ENCODE measurements at places on chromosomes 3 and 15. TPM values are rescaled to one million over a fixed set of nuclear protein-coding genes. Genes with fewer than 3 reads are reported as not detected.

- H3K36me3 ChIP-seq = no peaks in the 10 kb centered on the region
- H3K4me1 ChIP-seq = no peaks in the 10 kb centered on the region
- no peak overlapping the region for H3K4me3 ChIP-seq
- no peak for DNase-seq
- no peak overlapping the region for H3K27ac ChIP-seq
Observed at GRCh38 chr3:118710532-118710931, 324.1 kb downstream of the IGSF11 start.

DNA sequence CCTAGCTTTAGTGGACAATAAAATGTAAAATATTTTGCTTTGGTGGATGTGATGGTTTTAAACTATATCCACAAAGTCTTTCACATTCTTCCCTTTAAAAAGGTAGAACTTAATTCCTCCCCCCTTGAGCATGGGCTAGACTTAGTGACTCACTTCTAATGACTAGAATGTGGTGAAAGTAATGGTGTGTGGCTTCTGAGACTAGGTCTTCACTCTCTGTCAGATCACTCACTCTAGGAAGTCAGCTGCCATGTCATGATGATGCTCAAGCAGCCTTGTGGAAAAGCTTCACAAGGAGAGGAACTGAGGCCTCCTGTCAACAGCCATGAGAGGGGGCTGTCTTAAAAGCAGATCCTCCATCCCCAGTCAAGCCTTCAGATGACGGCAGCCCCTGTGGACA lies 4.2 kb downstream of the LRRC2 start:
- no peak overlapping the region for H3K27ac ChIP-seq
- H3K4me3 ChIP-seq = no peak overlapping the region
- peaks cover 7% of the 10 kb centered on the region for H3K4me1 ChIP-seq
- no peaks in the 10 kb centered on the region for H3K36me3 ChIP-seq
- no peaks in the 10 kb centered on the region for H3K27me3 ChIP-seq

- H3K4me1 ChIP-seq = no peaks in the 10 kb centered on the region
- H3K27me3 ChIP-seq = no peaks in the 10 kb centered on the region
- H3K36me3 ChIP-seq = no peaks in the 10 kb centered on the region
- H3K4me3 ChIP-seq = no peak overlapping the region
- H3K27ac ChIP-seq = no peak overlapping the region
Observed at GRCh38 chr3:145678401-145678800, 482.6 kb downstream of the PLOD2 start.

- no peaks in the 10 kb centered on the region for H3K4me1 ChIP-seq
- H3K27me3 ChIP-seq = no peaks in the 10 kb centered on the region
- H3K4me3 ChIP-seq = no peak overlapping the region
- no peak overlapping the region for H3K27ac ChIP-seq
- no peaks in the 10 kb centered on the region for H3K36me3 ChIP-seq
Observed at GRCh38 chr3:81518945-81519344, 242.5 kb downstream of the GBE1 start.

DNA sequence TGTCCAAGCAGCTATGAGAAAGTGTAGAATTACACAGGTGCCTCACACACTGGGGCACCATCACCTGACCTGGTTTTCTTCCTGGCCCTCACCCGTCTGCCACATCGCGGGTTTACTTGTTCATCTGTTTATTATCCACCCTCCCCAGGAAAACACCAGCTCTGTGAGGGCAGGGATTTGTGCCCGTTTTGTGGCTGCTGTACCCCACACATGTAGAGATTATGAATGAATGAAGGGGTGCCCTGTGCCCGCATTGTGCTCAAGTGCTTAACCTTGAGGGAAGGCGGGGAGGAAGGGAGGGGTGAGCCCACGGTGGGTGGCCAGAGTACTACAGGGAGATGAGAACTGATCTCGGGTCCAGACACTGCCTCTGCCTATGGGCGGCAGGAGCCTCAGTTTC lies 108.4 kb downstream of the WNT7A start:
- H3K4me1 ChIP-seq = no peaks in the 10 kb centered on the region
- no peak overlapping the region for H3K4me3 ChIP-seq
- no peaks in the 10 kb centered on the region for H3K27me3 ChIP-seq
- no peak overlapping the region for H3K27ac ChIP-seq
- H3K36me3 ChIP-seq = no peaks in the 10 kb centered on the region
- no peak for DNase-seq

DNA sequence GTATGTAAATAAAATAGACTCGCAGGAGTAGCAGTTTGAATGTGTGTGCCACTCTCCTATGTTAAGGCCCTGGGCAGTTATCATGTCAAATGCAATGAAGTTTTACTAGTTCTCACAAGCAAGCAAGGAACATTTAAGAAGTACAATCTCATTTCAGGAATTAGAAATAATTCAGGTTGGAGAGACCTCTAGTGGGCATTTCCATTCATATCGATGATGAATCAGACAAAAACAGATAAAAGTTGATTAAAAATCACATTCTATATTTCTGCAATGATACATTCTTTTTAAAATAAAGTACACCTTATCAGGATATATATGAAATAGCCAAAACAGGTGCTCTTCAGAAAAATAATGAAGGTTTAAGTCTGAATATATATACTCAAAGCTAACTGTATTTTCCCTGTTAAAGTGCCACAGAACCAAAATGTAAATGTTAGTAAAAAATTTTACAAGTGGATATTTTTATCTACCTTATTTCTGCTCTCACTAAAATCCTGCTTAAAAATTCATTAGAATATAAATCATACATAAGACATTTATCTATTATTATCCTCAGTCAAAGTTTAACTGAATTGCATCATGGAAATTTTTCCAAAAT lies 492.4 kb upstream of the FRG2C start:
- H3K4me3 ChIP-seq = no peak overlapping the region
- H3K36me3 ChIP-seq = no peaks in the 10 kb centered on the region
- no peaks in the 10 kb centered on the region for H3K27me3 ChIP-seq
- DNase-seq = no peak
- H3K27ac ChIP-seq = no peak overlapping the region

DNA sequence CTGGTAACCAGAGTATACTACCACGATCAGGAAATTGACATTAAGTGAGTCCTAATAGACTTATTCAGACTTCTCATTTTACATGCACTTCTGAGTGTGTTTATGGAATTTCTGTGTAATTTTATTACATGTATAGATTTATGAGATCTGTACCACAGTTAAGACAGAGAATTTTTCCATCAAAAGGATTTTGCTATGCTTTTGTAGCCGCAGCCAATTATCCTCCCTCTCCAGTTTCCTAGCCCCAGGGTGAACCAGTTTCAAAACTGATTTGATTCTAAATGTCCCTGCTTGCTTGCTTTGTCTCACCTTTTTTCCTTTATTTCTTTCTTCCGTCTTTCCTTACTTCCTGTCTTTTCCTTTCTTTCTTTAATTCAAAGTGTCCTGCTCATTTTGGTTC lies 661.2 kb upstream of the BCHE start:
- H3K36me3 ChIP-seq = no peaks in the 10 kb centered on the region
- no peaks in the 10 kb centered on the region for H3K4me1 ChIP-seq
- DNase-seq = no peak
- H3K27me3 ChIP-seq = no peaks in the 10 kb centered on the region

DNA sequence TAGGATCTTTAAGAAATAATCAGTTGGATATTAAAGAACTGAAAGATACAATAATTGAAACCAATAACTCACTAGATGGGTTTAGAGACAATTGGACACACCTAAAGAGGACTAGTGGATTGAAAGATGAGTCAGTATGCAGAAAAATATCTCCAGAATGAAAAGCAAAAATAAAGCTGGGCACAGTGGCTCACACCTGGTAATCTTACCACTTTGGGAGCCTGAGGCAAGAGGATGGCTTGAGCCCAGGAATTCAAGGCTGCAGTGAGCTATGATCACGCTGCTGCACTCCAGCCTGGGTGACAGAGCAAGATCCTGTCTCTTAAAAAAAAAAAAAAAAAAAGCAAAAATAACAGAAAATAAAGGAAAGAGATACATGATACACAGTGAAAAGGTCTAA lies 37.4 kb upstream of the CCDC174 start:
- H3K27me3 ChIP-seq = no peaks in the 10 kb centered on the region
- no peaks in the 10 kb centered on the region for H3K4me1 ChIP-seq
- no peak overlapping the region for H3K27ac ChIP-seq
- no peak overlapping the region for H3K4me3 ChIP-seq
- no peaks in the 10 kb centered on the region for H3K36me3 ChIP-seq
- DNase-seq = no peak

DNA sequence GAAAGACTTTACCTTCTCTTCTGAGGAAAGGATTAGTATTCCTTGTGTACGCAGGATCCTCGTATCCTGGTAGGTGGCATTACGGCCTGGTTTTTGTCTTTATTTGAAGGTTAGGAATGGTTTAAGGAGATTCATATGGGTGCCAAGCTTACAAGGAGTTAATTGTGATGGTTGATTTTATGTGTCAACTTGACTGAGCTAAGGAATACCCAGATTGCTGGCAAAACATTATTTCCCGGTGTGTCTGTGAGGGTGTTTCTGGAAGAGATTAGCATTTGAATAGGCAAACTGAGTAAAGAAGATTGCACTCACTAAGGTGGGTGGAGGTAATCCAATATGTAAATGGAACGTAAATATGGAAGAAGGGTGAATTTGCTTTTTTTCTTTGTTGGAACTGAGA lies 44.4 kb upstream of the ABI3BP start:
- H3K4me3 ChIP-seq = no peak overlapping the region
- DNase-seq = no peak
- H3K27me3 ChIP-seq = no peaks in the 10 kb centered on the region
- H3K36me3 ChIP-seq = no peaks in the 10 kb centered on the region
- H3K27ac ChIP-seq = no peak overlapping the region

Gene PLIN1
- total RNA-seq = 1.2 TPM

- H3K27me3 ChIP-seq = no peaks in the 10 kb centered on the region
- H3K4me3 ChIP-seq = no peak overlapping the region
- no peak overlapping the region for H3K27ac ChIP-seq
- H3K36me3 ChIP-seq = no peaks in the 10 kb centered on the region
Observed at GRCh38 chr3:52330194-52330805, 14.2 kb downstream of the DNAH1 start.

DNA sequence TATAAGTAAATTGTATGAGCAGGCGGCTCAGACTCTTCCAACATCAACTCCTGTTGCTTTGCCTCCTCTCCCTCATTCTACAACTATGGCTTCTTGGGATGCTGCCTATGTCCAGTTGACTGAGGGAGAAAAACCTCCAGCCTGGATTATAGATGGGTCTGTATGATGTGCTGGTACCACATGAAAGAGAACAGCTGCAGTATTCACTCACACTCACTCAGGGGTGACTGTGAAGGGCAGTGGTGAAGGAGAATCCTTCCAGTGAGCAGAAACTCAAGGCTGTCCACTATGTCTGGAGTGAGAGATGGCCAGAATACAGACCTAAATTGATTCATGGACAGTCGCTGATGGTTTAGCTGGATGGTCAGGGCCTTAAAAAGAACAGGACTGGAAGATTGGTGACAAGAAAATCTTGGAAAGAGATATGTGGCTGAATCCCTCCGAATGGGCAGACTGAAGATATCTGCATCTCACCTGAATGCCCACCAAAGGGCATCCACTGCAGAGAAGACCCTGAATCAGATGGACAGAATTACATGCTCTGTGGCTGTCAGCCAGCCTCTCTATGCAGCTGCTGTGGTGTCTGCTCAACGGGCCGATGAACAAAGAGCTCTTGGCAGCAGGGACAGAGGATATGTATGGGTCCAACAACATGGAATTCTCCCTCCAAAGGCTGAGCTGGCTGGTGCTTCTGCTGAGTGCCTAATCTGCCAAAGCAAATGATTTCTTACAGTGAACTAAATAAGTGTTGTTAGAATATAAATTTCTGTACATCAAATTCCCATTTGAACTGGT lies 1.9 kb upstream of the BCL2L10 start:
- H3K27me3 ChIP-seq = no peaks in the 10 kb centered on the region
- DNase-seq = no peak
- no peak overlapping the region for H3K27ac ChIP-seq
- H3K4me3 ChIP-seq = no peak overlapping the region
- peaks cover 5% of the 10 kb centered on the region for H3K4me1 ChIP-seq

DNA sequence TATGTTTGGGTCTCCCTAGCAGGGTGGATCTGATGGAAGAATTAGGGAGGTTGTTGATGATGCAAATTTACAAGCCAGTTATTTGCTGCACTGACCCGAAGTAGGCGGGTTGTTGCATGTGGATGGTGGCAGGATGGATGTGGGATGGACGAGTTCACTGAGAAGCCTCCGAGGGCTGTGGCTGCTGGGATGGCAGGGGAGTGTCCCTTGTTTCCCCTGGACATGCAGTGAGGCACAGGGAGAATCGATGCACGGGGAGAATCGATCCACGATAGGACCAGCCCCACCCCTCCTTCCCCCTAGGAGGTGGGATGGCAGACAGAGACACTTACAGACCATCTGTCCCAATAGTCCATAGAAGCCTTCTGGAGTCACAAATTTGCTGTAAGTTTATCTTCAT lies 31.0 kb upstream of the KLF13 start:
- no peaks in the 10 kb centered on the region for H3K27me3 ChIP-seq
- no peaks in the 10 kb centered on the region for H3K36me3 ChIP-seq
- no peak overlapping the region for H3K4me3 ChIP-seq
- H3K27ac ChIP-seq = no peak overlapping the region

GRCh38 chr3:192068464-192069254 lies 607.7 kb downstream of the PYDC2 start:
- H3K4me3 ChIP-seq = no peak overlapping the region
- H3K36me3 ChIP-seq = no peaks in the 10 kb centered on the region
- no peak for DNase-seq
- no peak overlapping the region for H3K27ac ChIP-seq
